ENCODE measurements at places on chromosomes 1 and 21.

DNA sequence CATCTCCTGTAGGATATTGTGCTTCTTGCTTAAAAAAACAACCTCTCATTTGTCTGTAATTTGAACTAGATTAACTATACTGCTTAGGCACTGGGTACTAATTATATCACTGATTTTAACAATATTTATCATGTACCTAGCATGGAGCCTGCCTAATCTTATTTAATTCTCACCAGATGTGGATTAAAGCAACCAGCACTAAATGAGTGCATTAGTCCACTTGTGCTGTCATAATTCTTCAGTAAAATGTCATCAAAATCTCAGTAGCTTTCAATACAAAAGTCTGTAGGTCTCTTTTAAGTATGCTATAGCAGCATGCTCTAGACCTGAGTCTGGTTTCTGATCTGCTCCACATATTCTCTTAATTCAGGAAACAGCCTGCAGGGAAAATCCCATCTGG, 368.1 kb downstream of the NCAM2 start:
- DNase-seq: no peak

- DNase-seq: no peak
Measured at GRCh38 chr1:18452550-18452949, 28.2 kb upstream of the KLHDC7A start.

DNA sequence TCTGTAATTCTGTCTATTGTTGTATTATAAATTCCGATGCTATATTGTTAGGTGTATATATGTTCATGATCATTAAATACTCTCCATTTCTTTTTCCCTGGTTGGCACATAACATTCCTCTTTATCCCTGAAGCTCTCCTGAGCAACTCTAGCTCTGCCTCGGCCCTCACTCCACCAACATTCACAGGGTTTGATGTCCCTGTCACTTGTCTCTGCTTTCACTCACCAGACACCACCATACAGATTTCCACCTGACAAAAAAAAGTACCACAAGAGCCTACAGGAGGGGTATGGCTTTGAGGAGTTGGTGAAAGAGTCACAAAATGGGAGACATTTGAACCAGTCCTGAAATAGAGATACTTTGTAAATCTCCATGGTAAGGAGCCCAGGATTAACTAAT, 8.8 kb upstream of the TSPEAR start:
- no peak for DNase-seq

DNA sequence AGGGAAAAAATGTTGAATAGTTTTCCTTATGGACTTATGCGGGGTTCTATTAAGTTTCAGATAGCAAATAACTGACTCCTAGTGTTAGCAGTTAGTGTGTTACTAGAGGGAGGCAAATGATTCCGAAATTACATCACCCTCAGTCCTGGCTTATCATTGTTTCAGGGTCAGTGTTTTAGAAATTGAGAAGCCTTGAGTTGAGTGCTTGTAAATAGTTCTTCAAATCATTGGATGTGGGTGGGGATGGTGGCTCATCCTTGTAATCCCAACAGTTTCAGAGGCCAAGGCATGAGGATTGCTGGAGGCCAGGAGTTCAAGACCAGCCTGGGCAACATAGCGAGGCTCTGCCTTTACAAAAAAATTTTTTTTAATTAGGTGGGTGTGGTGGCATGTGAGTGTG, 21.3 kb downstream of the SOAT1 start:
- no peak for DNase-seq

DNA sequence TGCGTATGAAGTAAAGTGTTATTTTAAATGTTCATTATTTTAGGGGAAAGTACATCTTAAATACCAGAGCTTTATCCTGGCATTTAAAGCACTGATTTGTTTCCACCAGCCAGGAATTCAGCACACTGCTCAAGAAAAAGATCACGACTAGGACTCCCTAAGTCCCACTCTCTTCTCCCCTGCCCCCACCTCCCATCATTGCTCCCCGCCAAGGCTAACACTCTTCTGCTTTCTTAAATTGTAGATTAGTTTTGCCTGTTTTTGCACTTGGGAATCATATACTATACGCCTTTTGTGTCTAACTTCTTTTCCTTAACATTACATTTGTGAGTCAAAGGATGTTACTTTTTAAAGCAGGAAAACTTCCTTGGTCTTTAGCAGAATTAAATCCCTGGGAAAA, 37.5 kb upstream of the C1orf105 start:
- no peak for DNase-seq

DNA sequence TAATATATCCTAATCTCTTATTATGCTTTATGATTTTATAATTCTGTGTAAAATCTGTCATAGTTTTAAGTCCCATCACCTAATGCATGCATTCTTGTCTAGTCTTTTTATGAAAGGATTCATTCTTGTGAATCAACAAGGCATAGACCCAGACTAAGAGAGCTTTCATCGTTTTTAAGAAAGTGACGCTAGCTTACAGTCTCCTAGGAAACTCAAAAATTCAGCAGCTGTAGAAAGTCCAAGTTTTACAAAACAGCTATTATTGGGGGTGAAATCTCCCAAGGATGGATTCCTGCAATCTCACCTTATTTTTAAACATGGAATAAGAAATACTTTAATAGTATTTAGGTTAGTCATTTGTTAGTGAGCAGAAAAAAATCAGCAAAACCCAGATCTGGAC, 104.7 kb downstream of the NCAM2 start:
- DNase-seq: no peak

GRCh38 chr1:1602304-1602967, 2.5 kb upstream of the FNDC10 start:
- no peak for DNase-seq

DNA sequence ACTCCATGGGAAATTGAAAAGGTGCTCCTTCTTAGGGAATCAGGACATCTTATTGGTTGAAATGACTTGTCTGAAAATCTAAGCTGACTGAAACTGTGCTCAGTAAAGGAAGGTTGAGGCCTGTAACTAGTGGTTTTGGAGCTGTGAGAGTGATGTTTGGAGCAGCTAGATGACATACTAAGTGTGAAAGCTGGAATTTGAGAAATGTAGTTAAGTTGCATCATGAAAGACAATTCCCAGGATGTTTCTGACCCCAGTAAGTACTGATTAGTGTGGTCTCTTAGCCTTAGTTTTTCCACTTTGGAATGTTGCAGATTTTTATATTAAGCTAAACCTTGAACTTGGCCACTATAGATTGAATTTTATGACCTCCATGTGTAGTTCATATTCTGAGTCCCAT, 154.9 kb downstream of the PAPPA2 start:
- DNase-seq: no peak

DNA sequence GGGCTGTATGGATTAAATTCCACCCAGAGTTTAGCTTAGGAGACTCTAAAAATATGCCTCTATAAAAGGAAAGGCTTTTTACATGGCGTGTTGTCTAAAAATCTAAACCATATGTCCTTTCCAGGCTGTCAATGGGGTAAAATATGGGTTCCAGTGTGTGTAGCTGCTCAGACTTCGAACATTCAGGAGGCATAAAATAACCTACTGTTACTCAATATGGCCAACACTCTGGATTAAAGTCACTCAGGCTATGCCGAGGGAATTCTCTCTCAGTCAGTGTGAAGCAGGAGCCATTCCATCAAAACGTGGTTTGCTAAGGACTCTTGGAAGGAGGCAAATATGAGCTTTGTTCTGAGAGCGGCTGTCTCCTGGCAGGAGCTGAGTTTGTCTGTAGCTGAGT, 135.3 kb downstream of the RUNX1 start:
- no peak for DNase-seq

DNA sequence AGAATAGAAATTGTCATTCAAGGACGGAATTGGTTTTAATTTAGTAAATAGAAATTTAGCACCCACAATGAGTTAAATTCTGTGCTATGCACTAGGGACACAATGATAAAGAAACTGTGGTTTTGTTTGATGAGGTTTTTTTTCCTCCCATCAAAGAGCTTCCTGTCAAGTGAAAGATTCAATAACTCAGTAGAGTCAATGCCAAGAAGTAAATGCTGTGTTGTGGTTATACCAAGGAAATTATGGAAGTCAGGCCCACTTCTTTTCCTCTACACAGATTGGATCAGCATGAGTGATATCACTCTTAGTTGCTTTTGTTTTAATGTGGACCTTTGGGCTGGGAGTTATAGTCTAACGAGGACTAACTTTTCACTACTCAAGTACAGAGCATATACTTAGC, 1269.6 kb upstream of the ADGRL2 start:
- DNase-seq: no peak

DNA sequence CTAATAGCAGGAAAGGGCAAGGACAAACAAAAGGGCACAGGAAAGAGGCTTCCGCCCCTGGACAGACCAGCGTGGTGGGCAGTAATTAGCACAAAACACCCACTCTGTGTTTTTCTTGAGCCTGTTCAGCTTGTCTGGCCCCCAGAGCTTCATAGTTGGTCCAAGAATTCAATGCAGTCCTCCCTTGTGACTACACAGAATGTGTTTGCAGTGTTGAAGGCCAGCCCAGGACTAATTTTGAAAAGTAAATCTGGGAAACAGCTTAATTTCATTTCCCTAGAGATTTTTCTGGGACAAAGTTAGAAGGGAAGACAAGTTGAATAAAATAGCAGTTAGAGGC, 49.2 kb upstream of the LMO4 start:
- no peak for DNase-seq

GRCh38 chr1:110407260-110408210, at the start of gene LAMTOR5:
LAMTOR5 (minus strand) TSS chr1:110407694; CDS start chr1:110407620, 74 bp downstream.
- peak; percentile 94 for DNase-seq

DNA sequence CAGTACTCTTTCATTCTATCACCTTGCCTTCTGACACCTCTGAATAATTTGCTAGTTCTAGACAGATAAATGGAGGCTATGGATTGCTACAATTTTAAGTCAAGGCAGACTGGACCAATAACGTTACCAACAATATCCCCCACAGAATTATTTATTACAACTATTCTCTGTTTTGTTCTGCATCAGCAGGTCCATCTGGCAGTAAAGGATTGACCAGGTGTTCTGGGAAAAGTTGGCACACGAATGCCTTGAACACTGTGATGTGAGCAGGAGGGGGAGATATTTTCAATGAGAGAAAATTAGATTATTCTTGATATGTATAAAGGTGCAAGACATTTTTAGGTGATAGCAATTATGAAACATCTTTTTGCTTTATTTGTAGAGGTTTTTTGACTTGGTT, 718.8 kb upstream of the TMPRSS15 start:
- DNase-seq: no peak

DNA sequence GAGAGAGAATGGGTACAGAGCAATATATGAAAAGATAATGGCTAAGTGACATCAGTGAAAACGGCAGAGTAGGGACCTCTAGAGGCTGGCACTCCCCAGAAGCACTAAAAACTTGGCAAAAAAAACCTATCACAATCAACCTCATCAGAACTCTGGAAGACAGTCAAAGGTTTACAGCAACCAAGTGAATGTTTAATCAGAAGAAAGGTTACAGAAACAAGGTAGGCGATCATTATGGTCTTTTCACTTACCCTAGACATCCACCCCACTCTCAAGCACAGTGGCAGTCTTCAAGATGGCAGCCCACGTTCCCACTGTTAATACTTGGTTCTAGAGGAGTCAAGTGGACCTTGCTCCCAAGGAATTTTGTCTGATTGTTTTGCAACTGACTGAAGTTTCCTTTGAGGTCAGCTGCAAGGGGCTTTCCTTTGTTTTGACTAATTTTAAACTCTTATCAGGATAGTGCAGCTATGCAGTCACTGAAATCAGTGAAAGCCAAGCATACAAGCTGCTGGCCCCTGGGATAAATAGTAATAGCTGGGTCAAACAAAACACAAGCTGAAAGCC, 7.2 kb downstream of the KIFAP3 start:
- DNase-seq: no peak

GRCh38 chr1:10915594-10915993, 96.9 kb upstream of the TARDBP start:
- no peak for DNase-seq

- no peak for DNase-seq
Measured at GRCh38 chr1:25657121-25657882, 40.7 kb downstream of the MAN1C1 start.

- no peak for DNase-seq
Measured at GRCh38 chr1:14242870-14243269, 355.6 kb upstream of the KAZN start.

- no peak for DNase-seq
Measured at GRCh38 chr1:245683676-245684075, 528.9 kb downstream of the KIF26B start.

GRCh38 chr1:109261578-109261977, 12.2 kb downstream of the CELSR2 start:
- no peak for DNase-seq

- DNase-seq: no peak
Measured at GRCh38 chr1:16093611-16094010, 20.2 kb upstream of the FAM131C start.

GRCh38 chr1:86504895-86505563, 36.3 kb downstream of the CLCA1 start:
- DNase-seq: peak; percentile 80

GRCh38 chr1:113210248-113210647, 137.2 kb downstream of the LRIG2 start:
- DNase-seq: peak; percentile 69

DNA sequence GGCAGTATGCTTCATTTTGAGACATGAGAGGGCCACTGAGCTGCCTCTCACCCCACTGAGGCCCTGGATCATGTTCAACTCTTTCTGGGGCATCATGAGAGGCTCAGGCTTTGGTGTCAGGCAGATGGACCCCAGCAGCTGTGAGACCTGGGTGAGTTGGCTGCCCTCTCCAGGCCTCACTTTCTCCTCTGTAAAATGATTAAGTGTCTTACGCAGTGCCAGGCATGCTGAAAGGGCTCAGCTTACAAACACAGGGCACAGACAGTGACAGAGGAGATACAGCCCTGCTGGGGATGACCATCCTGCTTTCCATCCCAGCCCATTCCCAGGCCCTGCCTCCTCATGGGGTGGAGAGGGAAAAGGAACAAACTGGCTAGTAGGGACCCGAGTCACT, 387.4 kb downstream of the MATN1 start:
- DNase-seq: no peak

DNA sequence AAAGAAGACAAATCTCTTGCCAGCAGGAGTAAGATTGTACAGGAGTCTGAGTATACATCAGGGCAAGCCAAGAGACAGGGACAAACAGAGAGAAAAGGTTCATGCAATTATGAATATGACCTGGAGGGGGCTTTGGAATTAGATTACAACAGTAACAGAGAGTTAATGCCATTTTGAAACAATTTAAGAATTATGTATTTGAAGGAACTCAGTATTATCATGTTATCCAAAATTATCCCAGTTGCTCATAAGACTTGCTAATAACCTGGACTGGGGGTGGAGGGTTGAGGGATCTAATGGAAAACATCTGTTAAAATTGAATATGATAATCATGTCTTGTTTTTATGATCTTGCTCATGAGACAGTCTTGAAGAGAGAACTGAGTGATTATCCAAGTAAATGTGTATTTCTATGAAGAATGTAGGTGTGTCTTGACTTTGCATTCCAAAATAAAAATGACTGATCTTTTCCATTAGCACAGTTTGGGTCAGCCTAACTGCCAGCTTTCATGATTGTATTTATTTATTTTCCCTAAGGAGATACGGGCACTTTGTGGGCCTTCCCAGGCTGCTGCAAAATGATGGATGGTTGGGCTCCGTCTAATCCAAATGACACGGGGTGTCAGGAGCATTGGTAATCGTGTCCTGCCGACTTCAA, 117.7 kb downstream of the ERG start:
- peak; percentile 19 for DNase-seq

GRCh38 chr1:234858722-234859121, 248.7 kb upstream of the IRF2BP2 start:
- DNase-seq: peak; percentile 80

All from epithelial cell of esophagus (primary cell).